ENCODE measurements at places on chromosomes 16 and 17.

- DNase-seq, result no peak
Observed at GRCh38 chr17:7562208-7562605, 488 bp downstream of the SENP3 start.

DNA sequence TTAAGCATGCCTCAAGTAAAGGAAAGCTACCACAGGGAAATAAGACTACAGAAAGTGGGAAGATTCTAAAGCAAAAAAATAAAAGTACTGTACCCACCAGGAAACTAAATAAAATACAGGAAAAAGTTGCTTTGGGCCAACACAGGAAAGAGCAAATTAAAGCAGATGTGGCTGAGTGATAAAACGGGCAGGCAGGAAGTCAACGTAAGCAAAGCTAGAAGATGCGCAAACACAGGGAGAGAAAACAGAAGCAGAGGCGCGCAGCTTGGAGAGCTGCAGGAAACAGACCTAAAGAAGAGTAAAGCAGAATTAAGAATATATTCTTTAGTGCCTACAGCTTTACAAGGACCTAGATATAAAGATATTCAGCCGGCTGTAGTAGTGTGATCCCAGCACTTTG is 21.7 kb downstream of the USP36 start:
- DNase-seq, result no peak

DNA sequence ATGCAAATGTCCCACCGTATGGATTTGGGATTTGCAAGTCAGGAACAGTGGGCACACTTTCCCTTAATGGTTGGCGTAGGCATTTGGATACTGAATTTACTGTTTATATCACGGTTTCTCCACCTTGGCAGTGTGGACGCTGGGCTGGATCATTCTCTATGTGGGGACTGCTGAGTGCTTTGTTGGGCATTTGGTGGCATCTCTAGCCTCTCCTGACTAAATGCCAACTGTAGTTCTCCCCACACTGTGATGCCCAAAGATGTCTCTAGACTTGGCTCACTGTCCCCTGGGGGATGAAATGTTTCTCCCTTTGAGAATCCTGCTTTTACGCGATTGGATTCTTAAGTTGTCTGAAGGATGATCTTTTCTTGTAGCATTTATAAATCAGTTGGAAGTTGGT is 49.0 kb downstream of the RBFOX1 start:
- DNase-seq, result no peak

GRCh38 chr17:28726226-28726626 is at the start of gene TLCD1:
TLCD1 (minus strand) TSS chr17:28726233; CDS start chr17:28726097, 136 bp downstream.
- no peak for DNase-seq

DNA sequence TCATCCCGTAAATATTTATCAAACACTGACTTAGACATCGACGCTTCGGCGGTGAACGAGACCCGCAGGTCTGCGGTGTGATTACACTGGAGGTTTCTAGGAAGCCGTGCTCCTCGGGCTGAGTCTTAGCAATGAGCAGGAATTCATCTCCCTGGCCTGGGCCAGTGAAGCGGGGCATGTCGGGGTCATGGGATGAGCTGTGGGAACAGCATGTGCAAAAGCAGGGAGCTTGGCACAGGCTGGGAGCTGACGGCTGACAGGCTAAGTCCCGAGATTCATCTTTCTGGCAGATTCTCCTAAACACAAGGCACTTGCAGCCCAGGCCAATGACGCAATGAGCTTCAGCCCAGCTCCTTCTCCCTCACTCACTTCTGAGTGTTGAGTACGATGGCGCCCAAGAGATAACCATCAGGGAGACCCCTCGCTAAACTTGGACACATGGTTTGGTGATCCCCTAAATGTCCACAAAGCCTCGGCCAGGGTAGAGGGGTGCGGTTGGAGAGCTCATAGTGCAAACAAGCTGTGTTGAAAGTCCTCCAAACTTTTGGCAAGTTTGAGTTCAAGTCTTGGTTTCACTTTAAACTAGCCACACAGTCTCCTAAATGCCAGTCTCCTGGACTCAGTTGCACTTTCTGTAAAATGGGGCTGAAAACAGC is 12.8 kb downstream of the CRISPLD2 start:
- no peak for DNase-seq

- DNase-seq, result no peak
Observed at GRCh38 chr17:13598353-13599167, 3.2 kb downstream of the HS3ST3A1 start.

DNA sequence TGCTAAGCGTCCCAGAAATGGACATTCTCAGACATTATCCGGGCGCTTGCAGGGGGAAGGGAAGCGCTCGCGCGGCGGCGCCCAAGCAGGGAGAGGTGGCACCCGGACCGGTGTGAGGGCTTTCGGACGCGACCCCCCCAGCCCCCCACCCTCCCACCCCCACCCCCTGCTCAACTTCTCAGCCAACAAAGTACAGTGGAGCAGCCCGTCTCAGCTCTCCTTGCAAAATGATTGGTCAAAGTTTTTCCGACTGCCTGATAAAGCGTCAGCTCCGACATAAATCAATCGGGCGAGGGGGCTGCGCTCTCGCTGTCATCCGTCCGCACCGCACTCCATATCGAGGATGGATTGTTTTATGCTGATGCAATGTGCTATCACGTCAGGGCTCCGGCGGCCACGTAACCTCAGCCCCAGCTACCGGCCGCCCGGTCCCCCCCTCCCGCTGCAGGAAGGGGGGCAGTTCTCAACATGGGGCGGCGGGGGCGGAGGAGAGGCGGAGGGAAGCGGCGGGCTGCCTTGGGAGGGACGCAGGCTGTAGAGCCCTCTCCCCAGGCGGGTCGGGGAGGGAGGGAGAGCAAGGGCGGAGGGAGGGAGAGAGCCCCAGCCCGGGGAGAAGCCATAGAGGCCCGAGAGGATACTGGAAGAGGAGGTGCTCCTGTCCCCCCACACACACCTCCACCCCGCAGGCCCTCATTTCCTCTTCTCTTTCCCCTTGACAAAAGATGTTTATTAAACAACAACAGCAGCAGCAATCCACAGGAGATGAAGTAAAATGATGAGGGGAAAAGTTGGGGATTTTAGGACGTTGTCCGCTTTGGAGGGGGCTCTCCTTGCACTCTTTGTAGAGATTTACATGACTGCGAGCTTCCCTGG is at the start of gene HOXB9:
Gene HOXB9, minus strand, starts transcription at position 114 of the 873 bp plus-strand sequence. Its CDS starts 89 bp downstream, at position 25.
- DNase-seq, result peak; percentile 48

- DNase-seq, result no peak
Observed at GRCh38 chr16:77043076-77043475, 147.9 kb upstream of the MON1B start.

DNA sequence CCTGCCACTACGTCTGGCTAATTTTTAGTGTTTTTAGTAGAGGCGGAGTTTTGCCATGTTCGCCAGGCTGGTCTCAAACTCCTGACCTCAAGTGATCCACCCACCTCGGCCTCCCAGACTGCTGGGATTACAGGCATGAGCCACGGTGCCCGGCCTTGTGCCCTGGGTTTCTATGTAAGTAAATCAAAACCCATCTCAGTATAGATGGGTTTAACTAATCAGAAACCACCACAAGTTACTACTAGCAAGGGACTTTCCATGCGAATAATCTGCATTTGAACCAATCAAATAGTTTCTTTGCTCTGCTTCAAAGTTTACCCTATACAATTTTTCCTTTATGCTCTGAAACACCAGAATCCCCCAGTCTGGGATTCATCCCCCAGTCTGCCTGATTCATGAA is 16.5 kb upstream of the EIF1 start:
- DNase-seq, result no peak

DNA sequence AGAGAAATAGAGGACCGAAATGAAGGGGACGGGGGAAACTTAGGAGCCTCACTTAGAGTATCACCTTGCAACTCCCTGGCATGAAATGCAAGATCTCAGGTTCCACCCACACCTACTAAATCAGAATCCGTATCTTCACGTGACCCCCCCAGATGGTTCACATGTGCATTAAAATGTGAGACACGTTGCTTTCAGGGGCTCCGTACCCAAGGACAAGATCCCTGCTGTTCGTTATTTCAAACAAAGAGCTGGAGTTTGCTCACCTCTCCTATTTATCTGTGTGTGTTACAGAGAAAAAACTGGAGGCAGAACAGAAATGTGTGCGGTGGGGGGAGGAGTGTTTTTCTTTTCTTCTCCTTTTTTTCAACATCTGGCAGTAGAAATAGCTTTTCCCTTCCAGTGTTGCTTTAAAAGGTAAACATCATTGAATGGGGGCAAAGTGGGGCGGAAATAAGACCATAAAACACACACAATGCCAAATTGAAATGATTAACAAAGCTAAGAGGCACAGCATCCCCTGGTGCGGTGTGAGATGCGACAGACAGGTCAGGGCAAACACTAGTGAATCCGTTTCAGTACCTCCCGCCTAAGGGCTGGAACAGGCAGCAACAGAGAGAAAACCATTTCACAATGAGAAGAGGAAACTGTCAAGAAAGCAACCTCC is 145.4 kb downstream of the SOX9 start:
- peak; percentile 32 for DNase-seq
